ENCODE measurements at places on chromosomes 16 and 17.

DNA sequence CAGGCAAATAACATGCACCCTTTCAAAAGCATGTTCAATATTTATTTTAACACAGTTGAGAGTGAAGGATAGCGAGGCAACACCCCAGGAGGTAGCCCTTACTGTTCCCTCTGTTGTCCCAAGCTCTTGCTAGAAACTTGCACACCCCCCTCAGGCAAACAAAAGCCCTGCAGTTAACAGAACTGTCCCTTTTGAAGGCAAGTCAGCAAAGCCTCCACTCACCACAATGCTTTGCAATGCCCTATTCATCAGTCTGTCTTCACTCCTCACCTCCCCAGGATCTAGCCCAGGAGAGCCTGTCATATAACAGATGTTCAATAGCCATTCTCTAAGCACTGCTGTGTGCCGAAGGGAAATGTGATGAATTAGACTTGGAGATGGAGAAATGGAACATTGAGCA is 3.5 kb upstream of the CNEP1R1 start:
- DNase-seq, result peak; percentile 10

DNA sequence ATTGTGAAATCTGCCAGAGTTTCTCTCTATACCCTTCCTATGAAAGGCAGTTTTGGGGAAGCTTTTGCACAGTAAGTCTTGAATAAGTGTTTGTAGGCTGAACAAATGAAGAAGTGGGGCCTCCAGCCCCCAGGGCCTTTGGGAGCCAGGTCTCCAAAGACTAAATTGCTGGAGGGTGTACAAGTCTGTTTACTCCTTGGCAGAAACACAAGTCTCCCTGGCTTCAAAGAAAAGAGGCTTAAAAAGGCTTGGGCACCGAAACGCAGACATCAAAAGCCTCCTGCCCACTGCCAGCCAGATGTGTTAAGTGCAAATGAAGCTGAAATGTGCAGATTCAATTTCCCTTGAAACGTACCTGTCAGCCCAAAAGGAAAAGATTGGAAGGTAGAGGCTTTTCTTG is 146.3 kb downstream of the TMEM132E start:
- DNase-seq, result no peak

GRCh38 chr17:7004398-7005253 is 7.8 kb upstream of the RNASEK start:
- DNase-seq, result peak; percentile 54

- no peak for DNase-seq
Observed at GRCh38 chr17:79890706-79891105, 51.5 kb upstream of the CBX4 start.

DNA sequence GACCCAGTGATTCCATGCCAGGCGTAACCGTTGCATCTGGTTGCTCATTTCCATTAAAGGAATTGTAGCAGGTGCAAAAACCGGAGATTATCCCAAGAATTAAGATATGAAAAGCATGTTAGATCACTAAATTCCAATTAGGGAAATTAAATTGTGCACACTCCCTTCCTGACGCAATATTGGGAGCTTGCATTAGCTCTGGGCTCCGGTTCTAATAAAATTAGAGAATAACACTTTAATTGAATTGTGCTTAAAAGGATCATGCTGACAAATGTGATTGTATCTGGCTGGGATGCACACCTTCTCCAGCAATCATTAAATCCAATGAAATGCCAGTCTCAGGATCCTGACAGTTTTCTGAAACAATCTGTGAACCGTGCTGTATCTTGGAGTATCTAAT is 38.1 kb downstream of the IRX5 start:
- no peak for DNase-seq

GRCh38 chr17:69269131-69269998 is 40.7 kb upstream of the ABCA10 start:
- DNase-seq, result peak; percentile 43

DNA sequence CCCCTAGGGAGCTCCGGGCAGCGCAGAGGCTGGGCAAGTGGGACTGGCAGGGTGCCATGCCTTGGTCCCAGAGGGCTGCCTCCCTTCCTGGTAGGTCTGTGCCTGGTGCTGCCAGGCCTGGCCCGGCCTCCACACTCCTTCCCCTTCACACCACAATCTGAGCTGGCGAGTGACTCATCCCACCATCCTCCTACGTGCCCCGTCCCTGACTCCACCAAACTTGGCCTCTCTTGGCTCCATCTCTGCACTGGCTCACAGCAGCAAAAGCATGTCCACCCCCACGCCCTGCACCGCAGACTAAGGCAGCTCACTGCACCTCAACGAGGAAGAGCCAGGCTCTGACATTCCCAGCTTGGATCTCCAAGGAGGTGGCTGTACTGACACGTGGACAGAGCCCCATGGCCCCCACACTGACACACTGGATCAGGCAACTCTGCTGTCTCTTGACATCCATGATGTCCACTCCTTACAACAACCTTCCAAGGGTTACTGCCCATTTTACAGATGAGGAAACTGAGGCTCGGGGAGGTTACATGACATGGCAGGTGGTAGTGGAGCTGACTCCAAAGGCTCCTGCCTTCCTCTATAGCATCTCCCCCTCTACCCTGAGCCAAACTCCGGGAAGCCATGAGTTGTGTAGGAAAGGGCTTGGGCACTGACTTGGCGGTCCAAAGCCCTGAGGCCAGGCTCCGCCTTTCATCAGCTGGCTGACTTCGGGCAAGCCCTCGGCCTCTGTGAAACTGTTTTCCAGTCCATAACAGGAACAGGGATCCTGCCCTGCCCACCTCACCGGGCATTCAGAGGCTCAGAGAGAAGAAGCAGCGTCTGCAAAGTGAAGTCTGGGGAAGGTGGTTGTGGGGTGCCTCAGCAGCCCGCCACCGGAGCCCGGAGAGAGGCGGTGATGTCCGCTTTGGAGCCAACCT is 20.1 kb upstream of the KRT19 start:
- peak; percentile 100 for DNase-seq

DNA sequence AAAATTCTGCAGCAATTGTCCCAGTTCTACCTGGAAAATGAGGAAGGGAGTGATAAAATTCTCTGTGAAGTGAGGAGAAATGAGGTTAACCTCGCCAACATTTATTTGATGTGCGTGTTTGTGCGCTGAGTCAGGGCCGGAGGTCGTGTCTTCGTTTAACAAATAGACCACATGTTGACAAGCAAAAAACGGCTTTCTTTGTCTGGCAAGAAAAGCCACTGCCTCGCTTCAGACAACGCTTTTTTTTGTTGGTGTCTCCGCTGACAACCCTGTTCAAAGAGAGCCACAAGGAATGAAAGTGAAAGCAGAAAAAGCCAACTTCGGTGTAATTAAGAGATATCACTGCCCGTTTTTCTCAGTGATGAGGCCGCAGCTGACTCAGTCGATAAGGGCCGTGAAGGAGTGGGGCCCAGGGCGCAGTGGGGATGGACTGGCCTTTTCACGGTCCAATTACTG is 510.6 kb downstream of the CDH13 start:
- peak; percentile 79 for DNase-seq

DNA sequence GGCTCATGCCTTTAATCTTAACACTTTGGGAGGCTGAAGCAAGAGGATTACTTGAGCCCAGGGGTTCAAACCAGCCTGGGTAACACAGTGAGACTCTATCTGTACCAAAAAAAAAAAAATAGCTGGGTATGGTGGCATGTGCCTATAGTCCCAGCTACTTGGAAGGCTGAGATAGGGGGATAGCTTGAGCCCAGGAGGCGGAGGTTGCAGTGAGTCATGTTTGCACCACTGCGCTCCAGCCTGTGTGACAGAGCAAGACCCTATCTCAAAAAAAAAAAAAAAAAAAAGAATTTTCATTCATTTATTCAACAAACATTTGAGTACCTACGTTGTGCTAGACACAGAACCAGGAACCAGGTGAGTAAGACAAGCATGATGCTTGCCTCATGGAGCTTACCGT is 73.6 kb upstream of the MRTFB start:
- DNase-seq, result no peak

GRCh38 chr17:47232465-47232864 is 21.2 kb upstream of the ITGB3 start:
- no peak for DNase-seq

DNA sequence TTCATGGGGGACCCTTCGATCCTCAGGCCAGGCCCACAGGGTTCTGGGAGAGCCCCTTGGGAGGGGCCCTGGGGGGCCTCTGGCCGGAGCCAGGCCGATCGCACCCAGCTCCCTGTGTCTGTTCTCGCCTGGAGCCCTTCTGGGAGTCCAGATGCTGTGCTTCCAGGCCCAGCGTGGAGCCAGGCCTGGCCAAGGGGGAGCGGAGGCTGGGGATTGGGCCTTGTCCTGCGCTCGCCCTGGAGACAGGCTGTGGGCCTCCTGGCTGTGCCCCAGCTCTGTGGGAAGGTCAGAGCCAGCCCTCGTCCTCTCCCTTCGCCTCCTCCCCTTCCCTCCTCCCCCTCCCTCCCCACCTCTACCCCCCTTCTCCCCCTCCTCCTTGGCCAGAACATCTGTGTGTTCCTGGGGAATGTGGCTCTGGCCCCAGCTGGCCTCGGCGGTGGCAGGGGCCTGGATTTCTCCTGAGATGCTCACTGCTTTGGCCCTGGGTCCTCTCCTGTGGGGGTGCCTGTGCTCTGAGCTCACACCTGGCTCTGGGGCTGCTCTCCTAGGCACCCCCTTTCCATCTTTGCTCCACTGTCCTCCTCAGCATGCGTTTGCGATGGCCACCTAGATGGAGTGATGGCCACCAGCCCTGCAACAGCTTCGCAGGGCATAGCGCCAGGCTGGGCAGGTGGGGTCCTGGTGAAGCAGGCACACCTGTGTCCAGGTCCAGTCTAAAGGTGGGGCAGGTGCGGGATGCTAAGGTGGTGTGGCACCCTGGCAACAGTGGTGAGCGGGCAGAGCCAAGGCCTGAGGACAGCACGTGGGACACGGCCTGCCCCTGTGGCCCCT is 90.6 kb upstream of the CIBAR2 start:
- DNase-seq, result no peak

DNA sequence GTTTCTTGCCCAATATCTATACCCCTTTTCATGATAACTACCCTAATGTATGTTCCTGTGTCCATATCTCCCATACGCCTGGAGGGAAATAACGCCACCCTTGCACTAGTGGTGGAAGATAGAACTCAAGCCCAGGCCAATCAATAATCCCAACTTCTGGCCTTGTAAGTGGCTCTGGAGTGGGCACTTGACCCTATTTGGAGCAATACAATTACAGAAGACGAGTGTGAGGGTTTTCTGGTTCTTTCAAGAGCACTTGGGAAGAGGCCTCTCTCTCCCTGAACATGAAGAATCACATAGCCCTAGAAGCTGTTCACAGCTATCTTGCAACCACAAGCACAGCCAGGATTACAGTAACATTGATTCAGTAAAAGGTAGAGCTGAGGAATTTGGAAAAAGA is 217.9 kb downstream of the RAB11FIP4 start:
- DNase-seq, result no peak

DNA sequence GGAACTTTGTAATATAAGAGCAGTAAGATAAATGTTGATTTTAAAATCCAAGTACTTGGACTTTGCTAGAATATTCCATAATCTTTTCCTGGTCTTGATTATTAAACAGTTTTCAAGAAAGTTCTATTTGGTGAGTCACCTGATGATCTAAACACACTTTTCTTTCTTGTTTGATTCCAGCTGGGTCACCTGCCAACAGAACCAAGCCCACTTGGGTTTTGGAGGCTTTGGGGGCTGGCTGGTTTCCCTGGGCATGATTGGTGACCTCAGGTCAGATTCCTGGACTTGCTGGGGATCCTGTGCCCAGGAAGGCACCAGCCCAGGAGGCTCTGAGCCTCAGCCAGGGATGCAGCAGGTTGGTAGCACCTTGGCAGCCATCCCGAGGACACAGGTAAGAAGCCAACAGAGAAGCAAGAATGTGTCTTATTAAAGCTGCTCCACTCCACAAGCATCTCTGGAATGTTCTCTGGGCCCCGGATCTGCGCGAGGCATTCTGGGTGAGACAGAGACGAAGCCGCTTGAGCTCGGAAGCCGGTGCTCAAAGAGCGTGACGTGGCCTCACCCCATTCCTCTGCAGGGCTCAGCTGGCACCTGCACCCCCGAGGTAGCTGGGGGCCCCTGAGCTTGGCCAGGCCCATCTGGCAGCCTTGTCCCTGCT is 3.1 kb upstream of the TEX19 start:
- DNase-seq, result no peak

DNA sequence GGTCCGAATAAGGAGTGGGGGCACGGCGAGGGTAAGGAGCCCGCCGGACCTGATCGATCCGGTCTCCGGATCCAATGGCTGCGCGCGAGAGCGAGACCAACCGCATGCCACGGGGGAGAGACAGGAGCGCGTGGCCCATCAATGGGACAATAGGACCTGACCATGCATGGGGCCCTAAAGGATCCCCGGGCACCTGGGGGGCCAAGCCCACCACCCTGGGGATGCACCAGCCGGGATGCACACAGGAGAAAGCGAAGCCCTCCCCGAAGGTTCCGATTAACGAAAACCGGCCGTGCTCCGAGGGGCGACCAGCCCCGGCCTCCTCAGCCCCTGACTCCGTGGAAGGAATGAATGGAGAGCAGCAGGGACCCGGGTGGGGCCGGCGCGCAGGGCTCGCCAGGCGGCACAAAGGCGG is 525 bp downstream of the JPT1 start:
- DNase-seq, result peak; percentile 27

GRCh38 chr17:35627417-35627816 is 40.3 kb downstream of the AP2B1 start:
- DNase-seq, result no peak

DNA sequence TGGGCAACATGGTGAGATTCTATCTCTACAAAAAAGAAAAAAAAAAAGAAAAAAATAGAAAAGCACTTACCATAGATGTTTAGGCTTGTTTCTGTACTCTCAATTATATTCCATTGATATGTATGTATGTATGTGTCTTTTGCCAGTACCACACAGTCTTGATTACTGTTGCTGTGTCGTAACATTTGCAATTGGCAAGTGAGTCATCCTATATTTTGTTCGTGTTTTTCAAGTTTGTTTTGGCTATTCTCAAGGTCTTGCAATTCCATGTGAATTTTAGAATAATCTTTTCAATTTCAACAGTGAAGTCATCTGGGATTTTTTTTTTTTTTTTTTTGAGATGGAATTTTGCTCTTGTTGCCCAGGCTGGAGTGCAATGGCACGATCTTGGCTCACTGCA is 19.3 kb downstream of the SPECC1 start:
- no peak for DNase-seq

DNA sequence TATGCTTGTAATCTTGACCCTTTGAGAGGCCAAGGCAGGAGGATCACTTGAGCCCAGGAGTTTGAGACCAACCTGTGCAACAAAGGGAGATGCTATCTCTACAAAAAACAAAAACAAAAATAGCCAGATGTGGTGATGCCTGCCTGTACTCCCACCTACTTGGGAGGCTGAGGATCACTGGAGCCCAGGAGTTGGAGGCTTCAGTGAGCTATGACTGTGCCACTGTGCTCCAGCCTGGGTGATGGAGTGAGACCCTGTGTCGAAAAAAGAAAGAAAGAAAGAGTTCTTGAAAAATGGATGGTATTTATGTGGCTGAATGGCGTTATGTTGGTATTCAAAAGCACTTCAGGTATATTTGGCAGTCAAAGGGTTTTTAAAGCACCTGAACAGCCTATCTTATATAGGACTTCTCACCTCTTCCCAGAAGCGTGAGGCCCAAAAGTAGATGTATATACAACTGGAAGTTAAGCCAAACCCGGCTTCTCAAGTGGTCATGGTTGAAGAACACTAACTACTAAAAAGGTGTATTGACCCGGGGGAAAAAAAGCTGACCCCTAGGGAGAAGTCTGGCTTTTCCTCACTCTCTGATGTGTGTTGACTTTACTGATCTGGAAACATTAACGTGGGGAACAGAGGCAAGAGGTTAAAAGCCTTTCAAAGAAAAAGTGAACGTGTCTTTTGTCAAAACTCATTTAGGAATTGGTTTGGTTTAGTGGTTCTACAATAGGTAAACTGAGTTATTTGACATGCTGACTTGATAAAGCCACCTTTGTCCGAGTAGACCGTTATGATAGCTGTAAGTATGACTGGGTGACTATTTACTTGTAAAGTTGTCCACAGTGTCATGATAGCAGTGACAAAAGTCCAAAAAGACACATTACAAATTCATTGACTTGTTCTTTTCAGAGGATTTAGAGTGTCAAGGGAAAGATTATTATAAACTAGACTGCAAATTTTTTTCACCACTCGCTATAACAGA is 183.4 kb downstream of the IRX3 start:
- no peak for DNase-seq

Data from Daoy (cell line).